ENCODE measurements at places on chromosomes 7 and 10.

GRCh38 chr10:100978901-100979195 is 8.4 kb downstream of the MRPL43 start:
- DNase-seq = no peak

GRCh38 chr10:108014902-108015177 is 850.3 kb upstream of the SORCS1 start:
- no peak for DNase-seq

- no peak for DNase-seq
These were observed 157.5 kb upstream of the MGMT start for GRCh38 chr10:129309565-129309964.

GRCh38 chr10:26468700-26469099 is 30.6 kb downstream of the APBB1IP start:
- DNase-seq = no peak

- DNase-seq = peak; percentile 43
These were observed 39.2 kb downstream of the XPNPEP1 start for GRCh38 chr10:109883859-109884771.

DNA sequence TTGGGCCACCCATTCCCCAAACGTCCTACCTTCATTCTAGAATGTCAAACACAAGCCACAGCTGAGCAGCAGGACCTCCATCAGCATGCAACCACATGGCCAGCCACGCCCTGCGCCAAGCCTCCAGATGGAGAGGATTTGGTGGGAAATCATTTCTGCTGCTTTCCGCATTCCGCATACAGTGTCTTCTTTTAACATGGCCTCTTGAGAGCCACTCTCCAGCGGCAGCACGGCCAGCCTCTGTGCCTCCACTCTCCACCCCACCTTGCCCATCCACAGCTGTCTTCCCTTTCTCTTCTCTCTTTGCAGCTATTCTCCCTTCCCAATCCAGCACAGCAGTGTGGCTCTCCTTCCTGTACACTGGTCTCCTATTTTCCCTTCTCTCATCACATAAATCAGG is 389.1 kb downstream of the PAXIP1 start:
- no peak for DNase-seq

- DNase-seq = no peak
These were observed 643.1 kb upstream of the SEMA3D start for GRCh38 chr7:85829817-85830432.

DNA sequence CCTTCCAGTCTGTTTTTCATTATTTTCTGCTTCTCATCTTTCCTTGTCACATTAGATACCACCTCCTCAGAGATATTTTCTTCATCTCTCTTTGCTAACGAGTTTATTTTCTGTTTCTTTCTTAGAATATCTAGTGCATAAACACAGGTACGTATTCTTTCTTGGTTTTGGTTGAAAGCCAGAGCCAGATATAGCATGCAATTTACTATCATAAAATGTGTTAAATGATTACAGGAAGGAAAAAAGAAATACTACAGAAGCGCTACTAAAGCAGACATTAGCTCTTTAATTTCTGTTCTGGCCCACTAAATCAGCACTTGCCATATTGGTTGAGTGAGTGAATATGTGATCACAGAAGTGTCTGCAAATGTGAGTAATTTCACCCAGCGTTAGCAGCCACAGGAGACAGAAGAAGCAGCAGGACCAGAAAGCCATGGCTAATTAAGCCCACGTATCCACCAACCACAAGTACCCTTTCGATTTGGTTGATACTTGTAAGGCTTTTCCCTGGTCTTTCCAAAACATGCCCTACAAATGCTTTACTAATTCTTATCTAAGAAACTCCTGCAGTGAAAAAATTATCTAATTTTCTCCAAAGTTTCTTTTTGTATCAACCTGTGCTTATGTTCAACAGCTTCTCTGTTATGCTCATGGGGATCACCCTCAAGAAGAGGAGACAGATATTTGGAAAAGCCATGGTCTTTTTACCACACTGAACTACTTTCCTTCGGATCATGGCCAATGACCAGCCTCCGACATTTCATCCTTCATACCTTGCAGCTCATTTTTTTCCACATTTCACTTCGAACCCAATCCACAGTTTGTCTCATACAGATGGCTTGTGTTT is 23.1 kb upstream of the MACC1 start:
- DNase-seq = no peak

DNA sequence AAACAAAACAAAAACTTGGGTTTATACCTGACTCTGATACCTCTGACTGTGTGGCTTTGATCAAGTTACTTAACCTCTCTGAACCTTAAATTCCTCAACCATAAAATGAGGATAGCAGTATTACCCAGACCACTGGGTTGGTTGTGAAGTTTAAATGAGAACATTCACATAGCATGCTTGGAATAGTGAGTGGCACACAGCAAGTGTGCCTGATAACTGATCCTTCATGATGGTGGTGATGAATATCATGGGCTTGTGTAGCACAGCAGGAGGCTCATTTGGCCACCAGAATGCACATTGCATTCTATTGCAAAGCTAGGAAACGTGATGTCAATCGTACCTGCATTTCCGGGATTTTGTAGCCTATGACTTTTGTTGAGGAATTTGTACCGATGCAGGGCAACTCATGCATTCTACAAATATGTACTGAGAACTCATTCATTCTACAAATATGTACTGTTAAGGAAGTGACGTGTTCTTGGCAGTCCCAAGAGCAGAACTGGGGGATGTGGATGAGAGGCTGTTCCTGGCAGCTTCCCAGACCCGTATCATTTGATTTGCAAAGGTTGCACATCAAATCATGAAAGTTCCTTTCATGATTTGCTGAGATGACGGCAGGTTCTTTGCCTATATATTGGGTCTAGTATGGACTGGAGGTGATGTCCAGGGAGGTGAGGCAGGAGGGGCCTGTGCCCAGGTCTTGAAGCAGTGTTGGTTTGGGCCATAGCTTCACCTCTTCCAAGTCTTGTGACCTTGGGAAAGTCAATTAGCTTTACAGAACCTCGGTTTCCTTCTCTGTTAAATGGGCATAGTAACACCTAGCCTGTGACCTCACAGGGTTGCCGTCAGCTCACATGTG is 94.6 kb upstream of the SMNDC1 start:
- DNase-seq = no peak

GRCh38 chr10:118543714-118544400 is 51.6 kb downstream of the PRLHR start:
- DNase-seq = peak; percentile 37

DNA sequence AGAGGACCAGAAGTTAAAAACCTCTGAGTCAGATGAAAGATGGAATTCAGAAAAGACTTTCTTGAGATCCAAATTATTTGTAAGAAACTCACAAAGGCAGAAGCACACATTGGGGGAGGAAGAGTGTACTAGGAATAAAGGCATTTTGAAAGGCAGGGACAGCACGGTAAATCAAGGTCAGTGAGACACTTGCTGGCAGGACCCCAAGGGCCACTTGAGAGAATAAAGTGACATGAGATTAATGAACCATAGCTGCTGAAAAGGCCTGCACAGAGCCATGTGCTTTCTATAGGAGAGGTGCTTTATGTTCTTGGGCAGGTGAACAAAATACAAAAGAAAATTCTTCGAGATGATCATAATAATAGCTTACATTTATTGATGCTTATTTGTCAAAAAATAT is 929.9 kb upstream of the MBL2 start:
- no peak for DNase-seq

GRCh38 chr10:99730026-99730425 is 1.9 kb downstream of the COX15 start:
- DNase-seq = no peak

- DNase-seq = no peak
These were observed 142.1 kb downstream of the CXCL12 start for GRCh38 chr10:44242826-44243225.

- no peak for DNase-seq
These were observed 59.4 kb downstream of the MDFIC start for GRCh38 chr7:114981323-114981722.

- DNase-seq = no peak
These were observed 72.3 kb downstream of the AMZ1 start for GRCh38 chr7:2760098-2760889.

All from stimulated activated CD4-positive, alpha-beta T cell treated with anti-CD3 and anti-CD28 coated beads, Interleukin-15, amount 100 ng/mL, for 48 hours (primary cell).